Astrocyte of the hippocampus (primary cell): ENCODE measurements at places on chromosomes 7 and 10.

DNA sequence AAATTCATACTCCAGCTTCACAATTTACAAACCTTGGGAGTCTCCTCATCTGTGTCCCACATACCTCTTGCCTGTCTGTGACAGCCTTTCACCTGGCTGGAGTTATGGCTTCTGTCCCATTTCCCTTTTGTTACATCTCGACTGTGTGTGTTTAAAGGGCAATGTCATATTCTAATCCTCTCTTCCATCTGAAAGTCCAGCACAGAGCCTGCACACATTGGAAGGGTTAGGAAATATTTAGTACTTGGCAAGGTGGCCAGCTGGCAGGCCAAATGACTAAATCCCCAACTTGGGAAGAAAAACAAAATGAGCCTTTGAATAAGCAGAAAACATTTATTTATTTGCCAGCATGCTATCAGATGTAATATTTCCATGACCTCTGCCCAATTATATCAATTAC is 120.1 kb upstream of the STK17A start:
- peak; percentile 29 for DNase-seq

DNA sequence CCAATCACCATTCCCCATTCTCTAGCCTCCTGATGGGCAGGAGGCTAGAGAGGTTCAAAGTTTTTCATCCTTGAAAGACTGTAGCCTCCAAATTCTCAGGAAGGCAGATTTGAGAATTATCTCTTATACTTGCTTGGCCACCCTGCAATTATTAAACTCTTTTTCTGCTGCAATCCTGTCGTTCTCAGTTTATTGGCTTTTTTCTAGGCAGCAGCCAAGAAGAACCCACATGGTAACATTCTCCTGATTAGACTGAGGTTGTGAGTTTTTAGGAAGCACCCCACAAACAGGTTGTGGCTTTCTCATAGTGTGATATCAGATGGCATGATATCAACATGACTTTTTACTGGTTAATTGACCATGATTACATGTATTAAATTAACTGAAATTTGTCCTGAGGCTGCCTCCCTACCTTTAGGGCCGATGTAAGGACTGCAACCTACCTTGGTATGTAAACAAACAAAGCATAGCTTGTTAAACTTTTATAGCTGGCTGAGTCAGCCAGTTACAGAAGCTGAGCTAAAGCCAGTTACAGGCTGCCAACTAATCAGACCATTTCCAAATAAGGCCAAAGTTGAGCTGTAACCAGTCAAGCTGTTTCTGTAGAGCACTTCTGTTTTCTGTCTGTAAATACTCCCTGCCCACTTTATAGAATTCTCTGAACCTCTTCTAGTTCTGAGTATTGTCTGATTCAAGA is 3.2 kb upstream of the ZNF248 start:
- DNase-seq = peak; percentile 55

- DNase-seq = no peak
Observed at GRCh38 chr10:131977323-131978096, 4.2 kb downstream of the BNIP3 start.

GRCh38 chr10:121994429-121994941 is 5.5 kb downstream of the TACC2 start:
- DNase-seq = peak; percentile 39

DNA sequence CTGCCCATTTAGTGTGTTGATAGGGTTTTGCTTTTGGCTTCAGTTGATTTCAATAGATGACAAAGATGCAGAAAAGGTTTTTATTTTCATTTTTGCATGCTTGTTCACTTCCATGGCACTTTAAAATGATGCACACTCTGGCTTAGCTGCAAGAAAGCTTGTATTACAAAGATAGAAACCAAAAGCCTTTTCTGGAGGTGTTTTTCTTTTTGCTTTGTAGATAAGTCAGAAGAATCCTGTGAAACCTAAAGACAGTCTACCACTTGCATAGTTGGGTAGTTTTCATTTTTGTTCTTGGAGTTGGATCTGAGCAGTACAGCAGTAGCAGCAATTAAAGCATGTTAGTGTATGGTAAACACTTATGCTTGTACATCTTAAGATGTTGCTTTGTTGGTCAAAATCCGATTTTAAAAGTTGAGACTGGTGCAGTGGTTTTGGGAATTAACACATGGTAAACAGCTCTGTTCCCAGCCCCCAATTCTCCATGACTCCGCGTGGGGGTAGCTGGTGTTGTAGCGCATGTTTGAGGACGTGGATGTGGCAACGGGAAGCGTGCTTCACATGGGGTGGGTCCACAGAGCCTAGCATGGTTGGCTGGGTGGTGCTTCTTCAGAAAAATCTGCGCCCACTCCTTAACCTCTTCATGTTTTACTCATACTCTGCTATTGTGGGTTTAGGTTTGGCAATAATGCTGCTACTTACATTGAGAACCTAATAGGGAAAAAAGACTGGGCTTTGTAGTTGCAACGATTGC is 19.8 kb downstream of the CCNY start:
- DNase-seq = no peak

DNA sequence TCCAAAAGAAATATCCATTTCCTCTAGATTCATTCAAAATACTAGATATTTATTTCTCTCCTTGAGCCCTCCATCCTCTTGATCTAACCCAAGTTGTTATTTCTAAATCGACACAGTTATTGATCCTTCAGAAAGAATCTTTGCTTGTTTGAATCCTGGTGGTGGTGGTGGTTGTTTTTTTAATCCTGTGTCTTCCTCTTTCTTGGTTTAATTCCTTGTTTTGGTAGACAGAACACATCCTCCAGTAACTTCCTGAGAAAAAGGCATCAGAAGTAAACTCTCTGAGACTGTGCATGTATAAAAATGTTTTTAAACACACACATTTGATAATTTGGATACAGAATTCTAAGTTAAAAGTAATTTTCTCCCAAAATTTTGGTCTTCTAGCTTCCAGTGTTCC is 49.9 kb downstream of the SIRT1 start:
- DNase-seq = no peak

GRCh38 chr7:121182902-121183301 is 145.9 kb upstream of the WNT16 start:
- no peak for DNase-seq

GRCh38 chr7:75624134-75624832 is 114.5 kb downstream of the HIP1 start:
- DNase-seq = no peak

DNA sequence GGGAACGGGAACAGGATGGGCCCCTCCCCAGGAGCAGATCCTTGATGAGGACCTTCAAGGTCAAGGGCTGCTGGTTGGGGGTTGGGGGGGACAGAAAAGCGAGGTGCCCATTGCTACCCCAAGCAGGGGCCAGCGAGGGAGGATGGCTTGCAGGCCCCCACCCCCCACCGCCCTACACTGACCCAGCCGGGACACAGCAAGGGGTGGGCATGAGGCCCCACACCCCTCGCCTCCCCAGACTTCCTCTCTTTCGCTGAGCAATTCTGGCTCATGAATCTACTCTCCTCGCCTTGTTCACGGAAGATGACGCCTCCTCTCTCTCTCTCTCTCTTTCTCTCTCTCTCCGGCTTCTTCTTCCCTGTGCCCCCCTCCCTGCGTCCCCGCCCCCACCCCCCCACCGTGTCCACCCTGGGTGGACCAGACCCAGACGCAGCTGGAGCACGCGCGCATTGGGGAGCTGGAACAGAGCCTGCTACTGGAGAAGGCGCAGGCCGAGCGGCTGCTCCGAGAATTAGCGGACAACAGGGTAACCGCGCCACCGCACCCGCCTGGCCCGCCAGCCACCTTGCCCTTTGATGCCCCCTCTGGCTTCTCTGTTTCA is 81.1 kb upstream of the GTF2IRD1 start:
- DNase-seq = no peak

DNA sequence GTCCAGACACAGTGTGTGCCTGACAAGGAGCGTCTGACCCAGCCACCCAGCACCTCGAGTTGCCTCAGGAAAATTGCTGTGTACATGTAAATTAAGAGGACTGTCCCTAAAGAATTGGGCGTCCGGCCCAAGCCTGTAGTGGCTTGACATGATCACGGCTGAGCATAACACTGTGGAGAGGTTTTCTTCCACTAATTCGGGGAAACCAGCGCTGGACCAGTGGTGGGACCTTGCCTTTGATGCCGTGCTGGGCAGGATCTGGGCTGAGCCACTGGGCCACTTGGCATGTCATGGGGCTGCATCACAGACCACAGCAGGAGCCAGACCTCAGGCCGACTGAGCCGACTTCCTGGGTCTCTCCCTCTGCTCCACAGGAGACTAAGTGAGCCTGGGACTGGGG is 282.5 kb downstream of the GLRX3 start:
- DNase-seq = no peak

- DNase-seq = peak; percentile 94
Observed at GRCh38 chr10:102117391-102118159, 2.6 kb downstream of the LDB1 start.

DNA sequence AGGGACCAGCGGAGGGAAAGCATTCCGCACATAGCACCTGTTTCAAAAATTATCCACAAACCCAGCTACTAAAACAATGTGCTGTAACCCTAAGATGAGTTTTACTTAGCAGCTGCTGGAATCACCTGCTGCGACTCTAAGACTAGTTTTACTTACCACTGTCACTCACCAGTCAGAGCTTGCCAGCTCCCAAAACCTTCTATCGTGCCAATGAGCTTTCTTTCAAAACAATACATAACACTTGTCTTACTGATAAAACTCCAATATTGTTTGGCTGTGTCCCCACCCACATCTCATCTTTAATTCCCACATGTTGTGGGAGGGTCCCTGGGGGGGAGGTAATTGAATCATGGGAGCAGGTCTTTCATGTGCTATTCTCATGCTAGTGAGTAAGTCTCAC is 18.4 kb downstream of the ST8SIA6 start:
- no peak for DNase-seq

GRCh38 chr10:66822801-66823200 is 103.0 kb upstream of the LRRTM3 start:
- DNase-seq = no peak

GRCh38 chr10:132589681-132590080 is 52.1 kb downstream of the INPP5A start:
- no peak for DNase-seq

GRCh38 chr7:34011696-34012095 is 106.4 kb downstream of the BMPER start:
- no peak for DNase-seq

DNA sequence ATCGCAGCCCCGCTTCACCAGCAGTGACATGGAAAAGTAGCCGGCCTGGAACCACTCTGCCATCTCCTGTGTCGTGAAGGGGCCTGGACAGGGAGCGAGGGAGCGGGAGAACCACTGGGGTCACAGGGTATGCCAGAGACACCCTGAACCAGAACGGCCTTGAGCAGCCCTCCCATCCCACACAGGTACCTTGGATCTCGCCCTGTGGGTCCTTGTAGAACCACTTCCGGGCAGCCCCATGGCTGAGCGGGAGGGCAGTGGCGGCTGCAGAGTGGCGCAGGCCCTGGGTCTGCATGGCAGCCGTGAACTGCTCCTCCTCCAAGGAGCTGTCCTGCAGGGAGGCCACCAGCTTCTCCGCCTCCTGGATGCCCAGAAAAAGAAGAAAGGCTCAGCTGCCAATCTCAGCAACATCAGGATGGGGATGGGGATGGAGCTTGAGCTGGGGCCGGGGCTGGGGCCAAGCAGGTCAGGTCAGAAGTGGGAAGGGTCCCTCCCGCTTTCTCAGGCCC is 9.5 kb downstream of the GIGYF1 start:
- no peak for DNase-seq

DNA sequence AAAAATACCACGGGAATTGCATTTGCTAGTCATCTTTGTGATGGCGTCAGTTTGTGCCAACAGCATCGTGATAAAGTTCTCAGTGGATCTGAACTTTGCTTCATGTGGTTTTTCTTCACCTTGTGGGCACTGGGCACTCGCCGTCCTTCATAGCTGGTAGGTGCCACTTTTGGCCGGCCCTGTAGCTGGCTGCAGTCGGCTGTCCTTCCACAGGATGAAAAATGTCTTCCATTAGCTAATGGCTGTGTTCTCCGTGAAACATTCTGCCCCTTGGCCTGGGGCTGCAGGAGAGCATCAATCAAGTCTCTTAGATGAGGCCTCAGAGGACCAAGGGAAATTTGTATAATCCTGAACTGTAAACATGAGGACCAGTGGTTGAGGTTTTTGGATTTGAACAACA is 145.3 kb downstream of the DYNC1I1 start:
- DNase-seq = no peak

GRCh38 chr7:26212921-26213718 is 11.6 kb downstream of the CBX3 start:
- DNase-seq = no peak

DNA sequence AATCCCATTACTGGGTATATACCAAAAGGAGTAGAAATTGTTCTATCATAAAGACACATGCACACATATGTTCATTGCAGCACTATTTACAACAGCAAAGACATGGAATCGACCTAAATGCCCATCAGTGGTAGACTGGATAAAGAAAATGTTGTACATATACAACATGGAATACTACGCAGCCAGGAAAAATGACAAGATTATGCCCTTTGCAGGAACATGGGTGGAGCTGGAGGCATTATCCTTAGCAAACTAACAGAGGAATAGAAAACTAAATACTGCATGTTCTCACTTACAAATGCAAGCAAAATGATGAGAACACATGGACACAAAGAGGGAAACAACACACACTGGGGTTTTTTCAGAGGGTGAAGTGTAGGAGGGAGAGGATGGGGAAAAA is 300.2 kb downstream of the BAMBI start:
- DNase-seq = no peak

- DNase-seq = no peak
Observed at GRCh38 chr10:106136175-106136574, 1028.3 kb downstream of the SORCS1 start.

DNA sequence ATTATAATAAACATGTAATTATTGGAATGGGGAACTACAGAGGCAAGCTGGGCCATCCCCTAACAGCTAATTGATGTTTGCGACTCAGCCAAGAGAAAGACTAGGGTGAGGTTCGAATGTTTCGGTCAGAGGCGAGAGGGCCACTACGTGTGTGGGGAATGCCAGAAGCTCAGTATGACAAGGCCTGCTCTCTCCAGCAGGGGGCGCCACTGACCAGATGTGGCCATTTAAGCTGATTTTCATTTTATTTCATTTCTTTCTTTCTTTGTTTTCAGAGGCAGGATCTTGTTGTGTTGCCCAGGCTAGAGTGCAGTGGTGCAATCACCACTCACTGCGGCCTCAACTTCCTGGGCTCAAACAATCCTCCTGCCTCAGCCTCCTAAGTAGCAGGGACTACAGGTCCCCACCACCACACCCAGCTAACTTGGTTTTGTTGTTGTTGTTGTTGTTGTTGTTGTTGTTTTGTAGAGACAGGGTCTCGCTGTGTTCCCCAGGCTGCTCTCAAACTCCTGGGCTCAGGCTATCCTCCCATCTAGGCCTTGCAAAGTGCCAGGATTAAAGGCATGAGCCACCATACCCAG is 38.1 kb downstream of the TMEM130 start:
- no peak for DNase-seq
